ENCODE measurements at places on chromosomes 16 and 17.

DNA sequence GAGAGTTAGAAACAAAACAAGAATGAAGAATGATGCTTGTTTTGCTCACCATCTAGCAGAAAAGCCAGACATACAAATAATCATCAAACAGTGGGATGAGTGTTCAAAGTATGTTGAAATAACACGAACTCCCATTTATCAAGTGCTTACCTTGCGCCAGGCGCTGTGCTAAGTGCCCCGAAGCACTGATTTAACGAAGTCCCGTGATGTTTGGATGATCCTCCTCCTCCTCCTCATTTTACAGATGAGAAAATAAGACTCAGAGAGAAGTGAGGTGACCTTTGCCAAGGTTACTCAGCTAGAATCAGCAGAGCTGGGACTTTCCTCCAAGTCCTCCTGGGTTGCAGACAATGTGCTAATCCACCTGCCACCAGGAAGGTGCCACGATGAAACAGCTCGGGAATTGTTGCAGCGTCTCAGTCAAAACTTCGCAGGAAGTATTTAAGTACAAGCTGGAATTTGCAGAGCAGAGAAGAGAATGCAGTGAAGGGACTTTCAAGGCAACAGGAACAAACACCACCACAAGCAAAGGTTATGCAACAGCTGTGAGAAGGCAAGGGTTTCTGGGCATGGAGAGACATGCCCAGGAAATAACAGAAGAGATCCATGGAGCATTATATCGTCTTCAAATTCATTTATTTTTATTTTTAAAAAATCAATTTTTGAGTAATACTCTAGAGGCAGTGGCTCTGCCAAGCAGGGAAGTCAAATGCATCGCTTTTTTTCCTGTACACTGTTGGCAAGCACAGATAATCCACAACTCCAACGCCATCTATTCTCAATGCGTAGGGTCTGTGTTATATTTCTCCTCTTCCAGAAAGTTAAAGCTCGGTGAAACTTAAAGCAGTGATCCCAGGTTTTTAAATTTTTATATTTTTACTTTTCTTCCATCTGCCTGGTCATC lies 11.1 kb downstream of the PRCD start:
- no peak for DNase-seq

- DNase-seq = no peak
Measured at GRCh38 chr17:58630883-58631522, 60.8 kb downstream of the TEX14 start.

DNA sequence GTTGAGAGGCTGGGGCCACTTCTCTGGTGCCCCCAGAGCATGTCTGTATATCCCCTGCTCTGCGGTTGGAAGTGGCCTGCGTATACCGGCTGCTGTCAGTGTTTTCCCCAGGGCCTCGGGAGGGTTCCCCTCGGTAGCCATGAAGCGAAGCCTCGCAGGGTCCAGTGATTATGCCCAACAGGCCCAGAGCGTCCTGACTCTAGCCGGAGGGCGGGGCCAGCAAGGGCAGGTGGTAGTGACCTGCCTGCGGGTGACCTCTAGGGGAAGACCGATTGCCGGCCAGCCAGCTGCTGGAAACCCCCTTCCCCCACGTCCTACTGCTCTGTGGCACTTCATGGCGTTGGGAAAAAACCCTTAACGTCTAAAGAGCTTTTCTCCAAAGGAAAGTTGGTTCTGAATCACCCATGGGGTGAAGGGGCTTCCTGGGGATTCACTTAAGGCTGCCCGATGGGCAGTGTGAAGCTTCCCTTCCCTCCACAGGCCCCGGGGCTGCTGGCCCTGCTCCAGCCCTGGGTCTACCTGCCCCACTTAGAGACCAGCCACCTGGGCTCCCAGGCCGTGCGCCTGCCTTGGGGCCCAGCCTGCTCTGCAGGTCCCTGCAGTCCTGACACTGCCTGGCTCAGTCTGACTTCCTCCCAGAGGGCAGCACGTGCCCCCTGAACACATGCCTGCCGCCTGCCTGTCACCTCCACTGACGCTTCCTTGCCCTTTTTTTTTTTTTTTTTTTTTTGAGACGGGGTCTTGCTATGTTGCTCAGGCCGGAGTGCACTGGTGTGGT lies 72.8 kb downstream of the SOCS1 start:
- no peak for DNase-seq

- no peak for DNase-seq
Measured at GRCh38 chr16:85711982-85712587, 23.3 kb upstream of the GINS2 start.

- DNase-seq = no peak
Measured at GRCh38 chr17:35218915-35219314, 24.0 kb upstream of the SLFN5 start.

GRCh38 chr17:41659427-41660212 lies 29.1 kb upstream of the EIF1 start:
- no peak for DNase-seq

DNA sequence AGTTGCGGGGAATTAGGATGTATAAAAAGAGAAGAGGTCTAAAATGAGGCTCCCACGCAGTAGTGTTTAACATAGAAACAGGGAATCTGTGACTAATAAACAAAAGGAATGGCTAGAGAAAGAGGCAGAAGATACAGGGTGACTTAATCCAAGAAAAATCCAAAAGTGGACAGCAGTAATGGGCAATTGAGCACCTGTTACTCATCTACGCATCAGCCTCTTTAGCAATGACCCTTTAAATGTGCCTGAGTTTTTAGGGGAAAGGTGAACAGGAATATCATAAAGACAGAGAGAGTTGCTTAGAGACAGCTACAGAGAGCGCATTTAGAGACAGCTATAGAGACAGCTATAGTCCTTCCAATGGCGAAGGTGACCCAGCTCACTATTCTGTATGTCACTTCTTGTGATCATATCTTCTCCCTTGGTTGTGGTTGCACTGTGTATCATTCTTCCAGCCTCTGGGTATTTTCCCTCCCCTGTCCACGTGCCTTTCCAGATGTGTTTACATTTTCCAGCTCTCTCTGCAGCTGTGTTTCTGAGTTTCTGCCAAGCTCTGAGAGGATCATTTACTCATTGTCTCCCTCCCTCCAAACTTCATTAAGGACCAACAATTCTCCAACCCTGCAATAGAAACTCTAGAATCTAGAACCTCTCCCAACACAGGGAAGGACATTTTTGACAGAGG lies 61.5 kb downstream of the MYOCD start:
- DNase-seq = peak; percentile 30

DNA sequence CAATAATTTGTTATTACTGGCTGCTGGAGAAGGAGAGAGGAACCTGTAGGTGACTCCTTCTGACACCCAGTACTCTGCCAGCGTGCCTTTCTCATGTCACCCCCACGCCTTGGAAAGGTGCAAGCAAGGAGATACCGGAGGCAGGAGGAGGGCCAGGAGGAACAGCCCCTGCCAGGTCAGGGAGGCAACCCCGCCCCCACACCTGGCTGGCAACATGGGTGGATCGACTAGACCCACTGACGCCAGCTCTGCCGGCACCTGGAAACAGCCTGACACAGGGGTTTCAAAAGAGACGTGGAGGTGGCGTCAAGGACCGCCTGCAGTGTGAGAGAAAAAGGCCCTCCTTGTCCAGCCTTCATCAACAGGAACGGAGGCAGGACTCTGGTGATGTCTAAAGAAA lies 62.3 kb downstream of the CYB5B start:
- no peak for DNase-seq

DNA sequence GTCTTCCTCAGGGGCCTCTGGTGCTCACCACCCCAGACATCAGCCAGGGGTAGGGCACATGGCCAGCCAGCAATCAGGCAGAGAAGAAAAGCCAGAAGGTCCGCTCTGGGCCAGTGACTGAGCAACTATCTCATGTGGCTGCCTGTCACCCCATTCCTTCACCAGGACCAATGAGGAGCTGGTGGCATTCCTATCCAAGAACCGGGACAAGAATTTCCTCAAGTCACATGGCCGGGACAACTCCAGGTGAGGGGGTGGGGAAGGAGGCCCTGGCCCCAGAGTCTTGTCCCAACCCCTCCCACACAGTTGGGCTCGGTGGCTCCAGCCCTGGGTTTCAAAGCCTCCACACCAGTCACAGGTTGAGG lies 9.4 kb downstream of the XYLT2 start:
- no peak for DNase-seq

DNA sequence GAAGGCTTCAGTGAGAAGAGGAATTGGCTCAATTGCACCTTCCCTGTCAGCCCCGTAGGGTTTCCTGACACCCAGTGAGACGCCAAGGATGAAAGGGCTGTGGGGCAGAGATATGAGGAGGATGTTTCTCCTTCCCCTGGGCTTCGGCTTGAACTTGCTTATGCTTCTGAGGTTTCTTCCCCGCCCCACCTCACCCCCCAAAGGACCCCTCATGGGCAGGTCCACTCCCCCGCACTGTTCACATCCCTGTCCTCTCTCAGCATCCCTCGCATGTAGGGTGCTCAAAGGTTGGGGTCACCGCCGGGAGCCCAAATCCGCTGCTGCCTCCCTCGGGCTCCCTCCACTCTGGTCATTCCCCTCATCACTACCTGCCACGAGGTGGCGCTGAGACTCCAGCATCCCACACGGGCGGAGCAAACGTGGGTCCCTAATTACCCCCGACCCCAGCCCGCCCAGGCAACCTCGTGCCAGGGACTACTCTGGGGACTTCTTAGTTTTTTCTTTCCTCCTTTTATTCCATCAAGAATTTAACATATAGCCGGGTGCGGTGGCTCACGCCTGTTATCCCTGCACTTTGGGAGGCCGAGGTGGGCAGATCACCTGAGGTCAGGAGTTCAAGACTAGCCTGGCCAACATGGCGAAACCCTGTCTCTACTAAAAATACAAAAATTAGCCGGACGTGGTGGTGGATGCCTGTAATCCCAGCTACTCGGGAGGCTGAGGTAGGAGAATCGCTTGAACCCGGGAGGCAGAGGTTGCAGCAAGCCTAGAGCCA lies 3.3 kb upstream of the TRARG1 start:
- DNase-seq = peak; percentile 39

DNA sequence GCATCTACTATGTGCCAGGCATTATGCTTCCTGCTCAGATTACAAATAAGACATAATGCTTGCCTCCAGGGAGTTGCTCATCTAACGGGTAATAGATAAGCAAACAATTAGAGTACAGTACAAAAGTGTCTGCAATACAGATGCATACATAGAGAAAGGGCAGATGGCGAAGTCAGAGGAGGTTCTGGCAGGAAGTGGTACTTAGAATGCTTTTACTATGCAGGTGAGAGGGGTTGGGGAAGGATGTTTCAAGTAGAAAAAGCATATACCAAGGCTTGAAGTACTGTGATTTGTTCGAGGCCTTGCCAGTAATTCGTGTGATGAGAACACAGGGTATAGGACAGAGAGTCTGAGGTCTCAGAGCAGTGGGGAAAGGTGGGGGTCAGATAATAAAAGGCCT lies 349.8 kb downstream of the UTP18 start:
- no peak for DNase-seq

DNA sequence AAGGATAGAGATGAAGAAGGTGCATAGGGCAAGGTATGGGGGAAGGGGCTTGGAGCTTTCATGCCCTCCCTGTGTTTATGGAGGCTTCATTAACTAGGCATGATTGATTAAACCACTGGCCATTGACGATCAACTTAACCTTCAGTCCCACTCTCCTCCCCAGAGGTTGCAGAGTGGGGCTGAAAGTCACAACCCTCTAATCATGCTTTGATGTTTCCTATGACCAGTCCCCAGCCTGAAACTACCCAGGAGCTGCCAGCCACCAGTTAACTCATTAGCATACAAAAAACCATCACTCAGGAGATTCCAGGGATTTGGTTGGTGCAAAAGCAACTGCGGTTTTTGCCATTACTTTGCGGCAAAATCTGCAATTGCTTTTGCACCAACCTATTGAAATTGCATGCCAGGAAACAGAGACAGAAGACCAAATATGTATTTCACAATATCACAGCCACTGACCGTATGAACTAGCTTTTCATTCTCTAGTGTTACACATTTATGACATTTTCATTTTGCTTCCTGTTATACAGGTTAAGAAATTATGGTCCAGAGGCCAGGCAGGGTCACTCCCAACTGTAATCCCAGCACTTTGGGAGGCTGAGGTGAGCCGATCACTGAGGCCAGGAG lies 5.4 kb downstream of the GFOD2 start:
- no peak for DNase-seq

DNA sequence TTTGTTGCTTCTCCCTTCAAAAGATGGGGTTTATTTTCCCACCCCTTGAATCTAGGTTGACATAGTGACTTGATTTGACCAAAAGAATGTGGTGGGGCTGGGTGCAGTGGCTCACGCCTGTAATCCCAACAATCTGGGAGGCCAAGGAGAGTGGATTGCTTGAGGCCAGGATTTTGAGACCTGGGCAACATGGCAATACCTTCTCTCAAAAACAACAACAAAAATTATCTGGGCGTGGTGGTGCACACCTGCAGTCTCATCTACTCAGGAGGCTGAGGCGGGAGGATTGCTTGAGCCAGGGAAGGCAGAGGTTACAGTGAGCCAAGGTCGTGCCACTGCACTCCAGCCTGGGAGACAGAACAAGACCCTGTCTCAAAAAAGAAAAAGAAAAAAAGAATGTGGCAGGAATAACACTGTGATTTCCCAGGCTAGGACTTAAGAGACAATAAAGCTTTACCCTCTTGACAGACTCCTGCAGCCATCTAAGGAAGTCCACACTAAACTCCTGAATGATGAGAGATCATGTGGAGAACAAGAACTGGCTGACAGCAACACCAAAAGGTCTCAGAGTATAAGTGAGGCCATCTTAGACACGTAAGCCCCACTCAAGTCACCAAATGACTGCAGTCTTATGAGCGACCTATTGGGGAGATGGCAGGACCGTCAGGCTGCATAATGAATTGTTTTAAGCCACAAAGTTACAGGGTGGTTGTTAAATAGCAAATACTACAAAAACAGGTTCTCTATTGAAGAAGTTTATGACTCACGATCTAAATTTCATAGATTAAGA lies 37.0 kb downstream of the FBXL20 start:
- no peak for DNase-seq

DNA sequence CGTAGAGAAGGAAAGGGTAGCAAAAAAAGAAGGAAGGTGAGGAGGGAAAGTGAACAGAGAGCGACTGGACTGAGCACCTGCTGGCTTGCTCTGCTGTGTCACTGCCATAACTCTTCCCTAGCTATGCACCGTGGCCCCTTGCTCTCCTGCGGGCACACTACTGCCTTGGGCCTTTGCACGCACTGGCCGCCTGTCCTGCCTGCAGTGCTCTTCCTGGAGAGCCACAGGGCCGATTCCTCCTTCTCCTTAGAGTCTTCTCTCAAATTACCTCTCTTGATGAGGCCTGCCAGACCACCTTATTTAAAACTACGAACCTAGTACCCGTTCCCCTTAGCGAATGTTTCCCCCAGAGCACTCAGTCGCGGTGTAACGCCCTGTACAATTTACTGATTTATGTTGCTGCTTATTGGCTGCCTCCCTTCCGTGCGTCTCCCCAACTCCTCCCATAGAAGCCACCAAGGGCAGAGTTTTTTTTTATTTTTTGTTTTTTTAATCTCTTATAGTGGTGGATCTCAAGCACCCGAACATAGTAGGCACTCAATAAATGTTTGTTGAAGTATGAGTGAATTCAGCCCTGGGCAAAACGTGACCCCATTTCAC lies 70.3 kb downstream of the RAI1 start:
- DNase-seq = no peak

- no peak for DNase-seq
Measured at GRCh38 chr16:57923841-57924240, 47.1 kb downstream of the CNGB1 start.

GRCh38 chr17:28174352-28175046 lies 132.0 kb downstream of the NLK start:
- peak; percentile 8 for DNase-seq

- DNase-seq = peak; percentile 47
Measured at GRCh38 chr17:35612924-35613521, 25.9 kb downstream of the AP2B1 start.
